ENCODE measurements at places on chromosomes 1 and 21.

- DNase-seq, result no peak
Observed at GRCh38 chr1:43039228-43040055, 80.8 kb upstream of the SLC2A1 start.

DNA sequence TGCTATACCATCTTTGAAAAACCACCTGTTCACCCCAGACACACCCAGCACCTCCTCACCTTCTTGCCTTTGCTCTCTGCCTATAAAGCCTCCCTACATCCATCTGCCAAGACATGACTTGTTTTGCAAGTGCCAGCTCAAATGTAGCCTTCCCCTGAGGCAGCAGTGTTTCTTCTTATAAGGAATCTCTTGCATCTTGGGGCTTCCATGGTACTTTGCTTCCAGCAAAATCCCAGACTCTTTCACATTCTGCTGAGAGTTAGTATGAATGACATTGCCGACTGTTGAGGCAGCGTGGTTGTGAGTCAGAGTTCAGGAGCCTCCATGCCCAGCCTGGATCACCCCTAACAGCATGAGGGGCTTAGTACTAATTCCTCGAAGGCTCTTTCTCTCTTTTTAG lies 217.4 kb upstream of the RUNX1 start:
- DNase-seq, result no peak

DNA sequence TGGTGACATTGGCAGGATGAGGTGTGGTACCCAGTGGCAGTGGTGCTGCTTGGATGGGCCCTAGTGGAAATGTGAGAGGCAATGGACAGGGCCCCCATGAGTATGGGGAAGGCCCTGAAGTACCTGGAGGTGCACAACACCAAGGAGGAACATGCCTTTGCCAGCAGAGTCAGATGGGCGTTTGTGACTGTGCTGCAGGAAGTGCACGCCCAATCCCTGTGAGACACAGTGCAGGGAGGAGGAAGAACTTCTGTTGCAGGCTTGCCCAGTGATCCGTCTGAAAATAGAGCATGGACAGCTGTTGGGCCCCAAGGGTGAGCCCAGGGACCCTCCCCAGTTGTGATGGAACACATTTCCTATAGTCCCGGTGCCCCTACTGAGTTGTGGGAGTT lies 42.7 kb downstream of the GJA5 start:
- DNase-seq, result no peak

DNA sequence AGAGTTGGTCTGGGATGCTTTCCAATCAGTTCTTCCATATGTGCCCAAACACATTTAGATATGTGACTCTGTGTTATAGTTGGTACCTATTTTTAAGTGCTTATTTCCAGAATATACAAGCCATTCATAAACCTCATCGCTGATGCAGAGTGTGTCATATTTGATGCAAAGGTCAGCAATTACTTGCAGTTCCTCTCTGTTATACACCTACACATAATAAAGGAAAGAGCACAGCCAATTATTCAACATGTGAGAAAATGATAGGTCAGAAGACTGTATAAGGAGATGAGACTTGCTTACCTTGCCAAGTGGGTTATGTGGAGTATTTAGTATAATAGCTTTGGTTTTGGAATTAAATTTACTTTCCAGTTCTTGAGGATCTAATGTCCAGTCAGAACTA lies 31.3 kb downstream of the KYAT3 start:
- DNase-seq, result no peak

GRCh38 chr1:22222723-22223122 lies 79.8 kb upstream of the WNT4 start:
- no peak for DNase-seq

DNA sequence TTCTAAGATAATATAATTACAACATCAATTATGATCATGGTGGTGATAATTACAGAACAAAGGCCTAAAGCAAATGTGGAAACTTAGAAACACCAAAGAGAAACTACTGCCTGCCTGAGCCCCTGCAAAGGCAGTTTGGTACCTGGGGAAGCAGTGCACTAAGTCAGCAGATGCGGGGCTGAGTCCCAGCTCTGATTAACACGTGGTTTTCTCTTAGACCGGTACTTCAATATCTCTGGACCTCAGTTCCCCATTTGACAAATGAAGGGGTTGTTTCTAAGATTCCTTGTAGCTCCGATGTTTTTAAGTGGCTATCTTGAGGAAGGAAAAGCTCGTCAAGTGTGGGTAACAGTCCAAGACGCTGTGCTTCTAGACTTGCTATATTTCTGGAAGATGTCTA lies 16.7 kb upstream of the PLEKHA6 start:
- no peak for DNase-seq

GRCh38 chr1:78645723-78646122 lies 3.9 kb upstream of the IFI44 start:
- no peak for DNase-seq

- no peak for DNase-seq
Observed at GRCh38 chr21:41537356-41537755, 29.4 kb upstream of the TMPRSS2 start.
